ENCODE measurements at places on chromosomes 2 and 18.

GRCh38 chr2:156182132-156182531 is 150.4 kb downstream of the NR4A2 start:
- DNase-seq, result no peak

DNA sequence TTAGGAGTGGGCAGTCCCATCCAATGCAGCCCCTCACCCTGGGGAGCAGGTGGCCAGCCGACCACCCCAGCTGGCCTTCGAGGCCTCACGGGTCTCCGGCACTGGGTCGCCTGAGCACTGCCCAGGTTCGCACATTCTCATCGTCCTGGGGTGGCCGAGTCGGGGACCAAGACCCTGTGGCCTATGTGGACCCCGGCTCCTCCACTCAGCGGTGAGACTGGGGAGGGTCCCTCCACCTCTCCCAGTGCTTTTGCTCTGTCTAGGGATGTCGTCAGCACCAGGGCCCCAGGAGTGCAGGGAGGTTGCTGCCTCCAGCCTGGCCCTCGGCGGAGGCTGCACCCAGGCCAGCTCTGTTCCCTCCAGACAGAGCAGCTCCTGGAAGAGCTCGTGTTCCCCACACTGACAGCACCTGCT is 89.6 kb downstream of the TPO start:
- DNase-seq, result no peak

DNA sequence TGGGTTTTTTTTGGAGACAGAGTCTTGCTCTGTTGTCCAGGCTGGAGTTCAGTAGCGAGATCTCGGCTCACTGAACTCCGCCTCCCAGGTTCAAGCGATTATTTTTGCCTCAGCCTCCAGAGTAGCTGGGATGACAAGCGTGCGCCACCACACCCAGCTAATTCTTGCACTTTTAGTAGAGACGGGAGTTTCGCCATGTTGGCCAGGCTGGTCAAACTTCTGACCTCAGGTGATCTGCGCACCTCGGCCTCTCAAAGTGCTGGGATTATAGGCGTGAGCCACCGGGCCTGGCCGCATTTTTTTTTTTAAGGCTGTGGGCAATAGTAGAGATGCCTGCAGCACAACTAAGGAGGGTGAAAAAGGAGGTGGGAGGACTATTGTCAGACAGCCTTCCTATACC is 41.7 kb upstream of the ZNF532 start:
- DNase-seq, result no peak

GRCh38 chr18:527146-527545 is 26.6 kb upstream of the COLEC12 start:
- DNase-seq, result no peak

GRCh38 chr2:174929786-174930185 is 75.4 kb downstream of the CHN1 start:
- no peak for DNase-seq

DNA sequence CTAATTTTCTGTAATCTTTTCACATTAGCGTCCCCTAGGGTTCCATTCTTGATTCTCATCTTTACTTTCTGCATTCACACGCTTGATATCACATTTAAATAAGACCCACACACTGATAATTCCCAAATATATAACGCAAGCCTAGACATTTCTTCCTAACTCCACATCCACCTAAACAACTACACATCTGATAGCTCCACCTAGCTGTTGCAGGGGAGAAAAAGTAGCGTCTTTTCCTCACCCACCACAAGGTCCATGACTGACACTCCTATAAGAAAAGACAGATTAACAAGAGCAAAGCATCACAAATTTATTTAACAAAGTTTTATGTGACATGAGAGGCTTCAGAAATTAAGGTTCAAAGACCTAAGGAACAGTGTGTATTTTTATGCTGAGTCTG is 862.2 kb upstream of the DDX18 start:
- no peak for DNase-seq

- no peak for DNase-seq
Observed at GRCh38 chr2:65605743-65606058, 173.3 kb upstream of the SPRED2 start.

GRCh38 chr2:73385123-73385503 is 523 bp upstream of the ALMS1 start:
- no peak for DNase-seq

- no peak for DNase-seq
Observed at GRCh38 chr2:45236268-45236667, 227.0 kb upstream of the SIX2 start.

GRCh38 chr2:31196622-31197021 is 20.7 kb downstream of the CAPN14 start:
- no peak for DNase-seq

- no peak for DNase-seq
Observed at GRCh38 chr2:238389988-238390589, 36.6 kb upstream of the ASB1 start.

GRCh38 chr18:79459946-79460480 is 64.3 kb downstream of the NFATC1 start:
- no peak for DNase-seq

Data from GM18507 (cell line).